Fibroblast of gingiva (primary cell): ENCODE measurements at places on chromosomes 5 and 9.

- no peak for DNase-seq
Measured at GRCh38 chr5:161691911-161692310, 6.4 kb downstream of the GABRA6 start.

GRCh38 chr5:2205596-2206226 is 323.0 kb upstream of the IRX4 start:
- no peak for DNase-seq

DNA sequence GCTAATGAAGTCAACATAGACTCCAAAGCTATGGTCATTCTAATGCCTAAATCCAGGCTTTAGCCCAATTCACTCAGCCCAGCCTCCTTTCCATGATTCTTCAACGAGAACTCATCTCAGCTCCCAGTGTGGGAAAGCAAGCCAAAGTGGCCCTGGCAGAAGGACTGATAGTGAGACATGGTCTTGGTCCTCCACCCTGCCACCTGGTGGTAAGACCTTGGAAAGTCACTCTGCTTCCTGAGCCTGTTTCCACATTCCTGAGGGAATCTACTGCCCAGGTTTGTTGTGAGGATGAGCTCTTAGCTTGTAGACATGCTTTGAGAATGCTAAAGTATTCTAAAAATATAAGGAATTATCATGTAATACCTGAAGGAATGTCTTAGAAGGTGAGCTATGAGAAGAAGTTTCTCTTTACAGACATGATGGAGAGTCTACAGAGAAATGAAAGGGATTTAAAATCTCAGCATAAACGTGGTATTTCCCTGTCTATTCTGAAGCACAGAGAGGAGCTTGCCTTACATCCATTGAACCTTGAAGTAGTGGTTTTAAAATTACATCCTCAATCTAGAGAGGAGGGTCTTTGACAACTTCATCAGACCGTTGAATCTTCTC is 173.5 kb downstream of the TRIM32 start:
- peak; percentile 8 for DNase-seq

- peak; percentile 78 for DNase-seq
Measured at GRCh38 chr5:158234323-158235158, 375.6 kb upstream of the CLINT1 start.

- no peak for DNase-seq
Measured at GRCh38 chr9:88174324-88174723, 36.0 kb upstream of the SPATA31C2 start.

DNA sequence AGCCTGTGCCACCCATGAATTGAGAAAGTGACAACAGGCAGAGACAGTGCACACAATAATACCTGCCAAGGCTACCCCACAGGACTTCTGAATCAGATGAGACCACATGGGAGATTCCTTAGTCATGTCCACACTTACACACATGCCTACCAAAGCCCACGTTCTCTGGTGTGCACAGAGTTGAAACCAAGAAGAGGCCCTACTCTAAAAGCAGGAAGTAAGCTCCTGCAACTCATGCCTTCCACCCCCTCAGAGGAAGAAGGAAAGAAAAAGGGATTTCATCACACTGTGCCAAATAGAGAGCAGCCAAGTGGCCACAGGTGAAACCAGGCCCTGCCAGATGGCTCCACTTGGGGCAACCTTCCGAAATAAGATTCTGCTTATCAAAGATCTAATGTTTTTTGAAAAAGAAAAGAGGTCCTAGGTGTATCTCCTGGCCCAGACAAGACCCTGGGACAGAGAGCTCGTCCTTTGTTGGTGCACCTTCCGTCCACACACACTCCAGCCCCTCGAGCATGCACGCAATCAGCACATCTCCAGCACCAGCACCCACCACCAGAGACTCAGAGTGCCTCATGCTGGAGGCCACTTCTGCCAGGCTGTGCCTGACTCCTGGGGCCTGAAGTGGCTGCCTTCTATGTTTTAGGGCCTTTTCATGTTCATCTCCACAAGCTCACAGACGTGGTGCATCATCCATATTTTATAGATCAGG is 114.6 kb upstream of the SPOCK1 start:
- DNase-seq, result peak; percentile 14

GRCh38 chr5:98504505-98504904 is 269.0 kb upstream of the RGMB start:
- DNase-seq, result no peak

DNA sequence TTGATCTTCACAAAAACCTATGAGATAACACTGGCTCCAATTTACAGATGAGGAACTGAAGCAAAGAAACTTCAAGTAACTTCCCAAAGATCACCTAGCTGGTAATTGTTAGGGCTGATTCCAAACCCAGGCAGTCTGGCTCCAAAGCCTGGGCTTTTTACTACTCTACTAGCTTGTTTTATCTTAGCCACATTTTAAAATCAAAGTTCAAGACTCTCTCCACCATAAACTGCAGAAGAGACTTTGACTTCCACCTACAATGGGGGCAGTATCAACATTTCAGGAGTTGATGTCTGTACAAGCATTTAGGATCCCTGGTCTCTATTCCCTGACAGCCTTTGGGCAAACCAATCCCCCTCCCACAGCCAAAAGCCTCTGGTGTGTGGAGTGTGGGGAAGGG is 33.8 kb downstream of the LHFPL2 start:
- no peak for DNase-seq
